ENCODE measurements at places on chromosomes 3 and 15.

- DNase-seq, result no peak
Observed at GRCh38 chr3:82259994-82260393, 498.5 kb upstream of the GBE1 start.

GRCh38 chr3:194939949-194940770 lies 254.5 kb downstream of the FAM43A start:
- no peak for DNase-seq

- DNase-seq, result no peak
Observed at GRCh38 chr15:49898097-49898496, 220.9 kb downstream of the ATP8B4 start.

DNA sequence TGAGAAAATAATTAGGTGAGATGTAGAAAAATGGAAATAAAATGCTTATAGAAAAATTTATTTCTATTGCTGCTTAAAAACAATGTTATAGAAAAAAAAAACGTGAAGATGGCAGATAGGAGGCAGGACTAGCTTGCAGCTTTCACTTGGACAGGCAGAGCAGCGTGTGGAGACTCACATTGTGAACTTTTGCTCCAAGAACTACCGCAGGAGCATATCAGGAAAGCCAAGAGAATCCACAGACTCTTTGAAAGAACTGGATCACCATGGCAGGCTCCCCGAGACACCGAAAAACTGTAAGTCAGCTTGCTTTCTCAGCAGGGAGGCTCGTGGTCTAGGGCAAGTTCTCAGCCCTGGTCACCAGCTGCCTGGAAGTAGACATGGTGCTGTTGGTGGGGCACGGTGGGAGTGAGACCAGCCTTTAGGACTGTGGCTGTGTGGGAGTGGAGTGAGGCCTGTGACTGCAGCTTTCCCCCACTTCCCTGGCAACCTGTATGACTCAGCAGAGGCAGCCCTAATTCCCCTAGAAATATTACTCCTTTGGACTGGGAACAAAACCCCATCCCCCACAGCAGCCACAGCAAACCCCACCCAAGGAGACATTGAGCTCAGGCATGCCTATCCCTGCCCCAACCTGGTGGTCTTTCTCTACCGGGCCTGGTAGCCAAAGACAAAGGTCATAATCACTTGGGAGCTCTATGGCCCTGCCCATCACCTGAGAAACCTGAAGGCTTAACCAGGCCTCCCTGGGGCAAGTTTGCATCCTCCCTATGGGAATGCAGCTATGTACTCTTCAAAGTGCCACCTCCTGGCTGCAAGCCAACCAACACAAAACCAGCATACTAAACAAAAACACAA lies 22.8 kb downstream of the STRIT1 start:
- no peak for DNase-seq

GRCh38 chr3:193761969-193762368 lies 169.0 kb downstream of the OPA1 start:
- DNase-seq, result no peak

DNA sequence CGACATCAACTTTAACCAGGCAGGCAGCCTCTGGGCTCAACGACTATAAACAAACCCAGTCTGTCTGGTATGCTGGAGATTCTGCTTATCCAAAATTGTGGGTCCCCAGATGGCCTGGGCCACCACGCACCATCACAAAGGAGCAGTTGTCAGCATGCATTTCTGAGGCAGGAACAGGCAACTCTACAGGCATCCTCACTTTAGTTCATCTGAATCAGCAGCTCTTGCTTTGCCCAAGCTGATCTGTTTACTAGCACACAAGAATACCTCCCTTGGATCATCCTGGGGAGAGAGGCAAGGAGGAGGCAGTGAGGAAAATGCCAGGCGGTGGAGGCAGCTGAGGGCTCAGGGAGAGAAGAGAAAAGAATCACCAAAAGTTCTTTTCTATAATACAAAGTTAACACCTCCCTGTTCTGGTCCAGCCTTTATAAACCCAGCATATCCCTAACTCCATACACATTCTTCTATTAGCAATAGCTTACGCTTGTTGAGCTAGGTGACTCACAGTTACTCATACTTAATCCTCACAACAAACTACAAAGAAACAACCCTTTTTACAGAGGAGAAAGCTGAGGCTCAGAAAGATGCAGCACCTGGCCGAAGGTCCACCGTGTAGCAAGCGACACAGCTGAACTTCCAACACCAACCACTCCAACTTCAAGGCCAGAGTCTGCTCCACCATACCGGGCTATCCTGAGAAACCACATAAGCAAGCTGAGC lies 33.6 kb downstream of the ZDHHC3 start:
- no peak for DNase-seq

- no peak for DNase-seq
Observed at GRCh38 chr3:185365291-185366073, 2.5 kb downstream of the MAP3K13 start.

DNA sequence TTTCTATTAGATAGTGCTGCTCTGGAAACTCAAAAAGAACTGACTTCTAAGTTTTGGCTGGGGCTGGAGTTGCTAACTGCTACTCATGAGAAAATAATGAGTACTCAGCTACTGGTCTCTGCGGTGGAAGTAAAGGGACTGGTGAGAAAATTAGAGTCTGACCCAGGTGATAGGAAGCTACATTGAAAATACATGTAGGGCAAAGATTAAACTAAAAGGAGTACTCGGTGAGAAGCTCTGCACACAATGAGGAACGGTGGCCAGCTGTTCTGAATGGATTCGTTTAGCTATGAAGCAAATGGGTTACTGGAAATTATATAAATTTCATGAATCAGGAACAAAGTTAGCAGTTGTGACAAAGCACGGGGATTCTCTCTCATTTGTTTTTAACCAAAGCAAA lies 512.9 kb upstream of the SGO1 start:
- DNase-seq, result no peak

- DNase-seq, result no peak
Observed at GRCh38 chr15:92924216-92924615, 24.1 kb downstream of the CHD2 start.

DNA sequence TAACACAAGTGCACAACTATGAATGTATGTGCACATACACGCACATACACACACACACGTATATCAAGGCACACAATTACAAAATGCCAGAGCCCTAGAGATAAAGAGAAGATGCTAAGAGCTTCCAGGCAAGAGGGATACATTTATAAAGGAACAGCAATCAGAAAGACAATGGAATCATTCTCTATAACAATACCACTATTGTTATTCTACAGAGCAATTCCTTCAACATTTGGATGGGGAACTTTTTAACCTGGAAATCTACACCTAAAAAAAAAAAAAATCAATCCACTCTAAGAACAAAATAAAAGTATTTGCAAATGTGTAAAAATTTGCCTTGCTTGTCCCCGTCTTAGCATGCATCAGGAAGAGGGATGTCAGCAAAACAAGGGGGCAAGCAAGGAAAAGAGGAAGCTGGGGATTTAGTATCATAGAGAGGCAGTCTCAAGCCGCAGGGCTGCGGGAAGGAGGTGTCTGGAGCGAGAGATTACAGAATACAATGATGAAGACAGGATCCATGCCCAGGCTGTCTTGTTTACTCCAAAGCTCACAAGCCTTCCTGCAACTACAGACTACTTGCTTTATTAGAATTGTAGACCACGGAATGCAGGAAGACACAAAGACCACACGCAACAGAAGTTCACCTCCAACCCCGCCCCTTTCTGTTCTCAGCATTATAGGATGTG lies 220.2 kb downstream of the NTRK3 start:
- DNase-seq, result no peak

DNA sequence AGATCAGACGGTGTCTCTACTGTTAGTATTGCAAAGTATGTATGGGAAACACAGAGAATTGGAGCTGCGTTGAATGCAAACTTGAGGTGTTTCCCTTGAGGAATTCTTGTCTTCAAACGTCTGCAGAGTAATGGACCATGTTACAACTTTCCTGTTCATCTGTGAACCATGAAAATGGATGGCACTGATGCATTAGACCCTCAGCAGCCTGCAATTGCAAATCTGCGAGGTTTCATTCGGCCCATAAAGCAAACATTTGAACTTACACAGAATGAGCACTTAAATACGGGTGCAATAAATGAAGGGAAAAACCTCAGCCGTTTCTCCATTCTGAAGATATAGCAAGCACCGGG lies 49.7 kb downstream of the LRRN1 start:
- DNase-seq, result no peak

GRCh38 chr15:75350601-75351361 lies 3.9 kb downstream of the NEIL1 start:
- no peak for DNase-seq

DNA sequence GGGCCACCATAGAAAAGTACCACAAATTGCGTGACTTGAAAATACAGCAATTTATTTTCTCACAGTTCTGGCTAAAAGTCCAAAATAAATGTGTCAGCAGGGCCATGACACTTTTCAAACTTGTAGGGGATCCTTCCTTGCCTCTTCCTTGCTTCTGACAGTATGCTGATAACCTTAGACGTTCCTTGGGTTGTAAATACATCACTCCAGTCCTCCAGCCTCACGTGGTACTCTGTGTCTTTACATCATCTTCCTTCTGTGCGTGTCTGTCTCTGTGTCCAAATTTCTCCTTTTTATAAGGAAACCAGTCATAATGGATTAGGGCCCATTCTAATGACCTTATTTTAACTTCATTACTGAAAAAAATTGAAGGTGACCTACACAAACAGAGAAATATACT lies 7.4 kb downstream of the RNF168 start:
- DNase-seq, result no peak

DNA sequence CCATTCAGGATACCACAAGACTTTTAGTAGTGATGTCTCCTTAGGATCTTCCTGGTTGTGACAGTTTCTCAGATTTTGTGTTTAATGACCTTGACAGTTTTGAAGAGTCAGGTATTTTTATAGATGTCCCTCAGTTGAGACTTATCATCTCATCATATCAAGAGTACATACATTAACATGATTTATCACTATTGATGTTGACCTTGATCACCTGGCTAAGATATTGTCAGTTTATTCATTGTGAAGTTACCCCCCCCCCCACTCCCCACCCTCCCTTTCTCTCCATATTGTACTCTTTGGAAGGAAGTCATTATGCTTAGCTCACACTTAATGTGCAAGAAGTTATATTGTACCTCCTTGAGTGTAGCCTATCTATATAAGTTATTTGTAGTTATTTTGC lies 42.9 kb downstream of the MGA start:
- no peak for DNase-seq

GRCh38 chr3:114649331-114649730 lies 355.5 kb downstream of the TIGIT start:
- no peak for DNase-seq

GRCh38 chr3:151198849-151199248 lies 4.2 kb downstream of the GPR171 start:
- DNase-seq, result no peak

DNA sequence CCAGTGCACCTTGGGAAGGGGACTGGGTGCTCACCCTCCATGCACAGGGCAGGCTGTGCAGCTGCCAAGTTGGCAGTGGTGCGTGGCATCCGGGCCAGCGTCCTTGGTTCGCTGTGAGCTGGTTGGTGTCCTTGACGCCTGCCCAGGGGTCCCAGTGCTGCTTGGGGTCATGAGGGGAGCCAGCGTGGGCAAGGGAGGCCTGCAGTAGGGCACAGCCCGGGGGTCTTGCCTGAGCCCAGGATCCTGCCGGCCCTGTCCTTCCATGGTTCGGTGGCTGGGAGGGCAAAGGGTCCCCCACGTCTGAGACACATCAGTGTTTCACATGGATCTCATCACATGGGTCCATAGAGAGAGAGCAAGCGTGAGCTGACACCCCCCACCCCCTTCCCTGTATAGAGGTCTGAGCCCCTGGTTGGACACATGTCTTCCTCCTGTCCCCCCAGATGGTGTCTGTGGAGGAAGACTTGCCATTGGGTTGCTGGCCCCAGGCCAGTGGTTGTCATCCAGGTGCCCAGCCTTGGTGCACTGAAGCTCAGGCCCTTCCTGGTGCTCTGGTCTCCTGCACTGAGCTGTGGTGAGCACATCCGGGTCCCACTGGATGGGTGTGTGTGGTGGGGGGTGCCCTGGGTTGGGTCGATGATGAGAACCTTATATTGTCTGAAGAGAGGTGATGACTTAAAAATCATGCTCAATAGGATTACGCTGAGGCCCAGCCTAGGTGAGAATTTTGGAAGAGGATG lies 232.3 kb downstream of the SNRPN start:
- no peak for DNase-seq

DNA sequence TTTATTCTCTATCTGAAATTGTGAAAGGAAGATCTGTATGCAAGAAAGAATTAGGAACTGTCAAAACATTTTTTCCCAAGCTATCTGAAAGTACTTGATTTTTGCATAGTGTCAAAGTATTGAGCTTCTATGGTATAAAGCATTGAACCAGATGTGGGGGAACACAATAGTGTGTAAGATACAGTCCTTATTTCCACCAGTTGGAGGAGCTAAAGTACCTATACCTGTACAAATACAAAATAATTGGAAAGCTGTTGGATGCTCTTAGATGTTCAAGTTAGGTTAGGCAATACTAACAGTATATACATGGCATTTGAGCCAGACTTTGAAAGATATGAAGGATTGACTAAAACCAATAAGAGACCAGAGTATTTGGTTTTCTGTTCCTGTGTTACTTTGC lies 148.4 kb downstream of the B3GALNT1 start:
- DNase-seq, result no peak

- no peak for DNase-seq
Observed at GRCh38 chr3:45227946-45228345, 1.9 kb upstream of the TMEM158 start.

GRCh38 chr3:124780356-124780755 lies 50.1 kb downstream of the UMPS start:
- DNase-seq, result no peak

DNA sequence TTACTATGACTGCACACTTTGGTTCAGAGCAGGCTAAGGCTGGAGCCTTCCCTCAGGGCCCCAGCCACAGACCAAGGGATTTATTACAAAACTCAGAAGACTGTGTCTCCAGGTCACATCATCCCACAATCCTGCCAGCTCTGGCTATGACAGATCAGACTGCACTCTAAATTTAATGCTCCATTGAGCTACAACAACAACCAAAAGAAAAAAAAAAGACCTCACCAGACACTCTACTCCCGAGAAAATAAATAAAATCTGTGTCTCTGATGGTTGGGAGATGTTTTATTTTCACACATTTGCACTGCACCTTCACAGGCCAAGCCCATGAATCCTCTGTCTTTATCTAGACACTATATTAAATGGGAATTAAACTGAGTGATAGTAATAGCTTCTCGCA lies 50.8 kb upstream of the CTNNB1 start:
- no peak for DNase-seq

GRCh38 chr3:192313605-192314004 lies 413.7 kb downstream of the FGF12 start:
- DNase-seq, result no peak

DNA sequence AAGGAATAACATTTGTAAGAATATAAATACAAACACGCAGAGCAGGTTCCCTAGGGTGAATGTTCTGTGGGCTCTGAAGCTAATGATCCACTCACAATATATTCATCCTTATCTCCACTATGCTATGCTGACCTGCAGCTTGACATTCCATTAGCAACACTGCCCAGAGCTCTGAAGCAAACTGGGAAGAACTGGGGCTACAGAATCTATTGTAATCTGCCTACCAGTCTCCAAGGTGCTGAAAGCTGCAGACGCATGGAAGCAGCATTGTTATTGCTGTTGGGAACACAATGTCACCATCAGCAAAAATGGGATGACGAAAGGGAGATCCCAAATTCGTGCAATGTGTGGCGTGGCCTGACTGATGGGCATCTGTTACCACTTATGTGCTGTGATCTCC lies 316.7 kb upstream of the RORA start:
- no peak for DNase-seq

Measured in CD4-positive, alpha-beta T cell treated with Interferon gamma for 1 hour (primary cell).